ENCODE measurements at places on chromosomes 4 and X. TPM values are rescaled to one million over a fixed set of nuclear protein-coding genes. Genes with fewer than 3 reads are reported as not detected.

DNA sequence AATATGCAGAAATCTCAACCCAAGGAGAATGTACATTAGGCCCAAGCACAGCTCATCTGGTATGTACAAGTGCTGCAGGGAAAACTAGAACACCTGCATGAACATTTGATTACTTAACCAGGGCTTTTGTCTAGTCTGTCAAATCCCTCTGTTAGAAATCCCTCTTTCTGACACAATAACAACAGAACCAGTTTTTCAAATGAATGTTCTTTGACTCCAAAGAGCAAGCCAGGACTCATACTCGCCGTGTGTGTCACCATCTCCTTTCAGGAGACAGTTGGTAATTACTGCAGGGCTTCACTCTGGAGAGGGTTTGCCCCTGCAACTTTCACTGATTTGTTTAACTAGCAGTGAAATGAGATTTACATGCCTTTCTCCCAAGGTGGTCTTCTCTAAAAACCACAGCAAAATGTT is 143.0 kb upstream of the FAM241A start:
- no peak for DNase-seq

DNA sequence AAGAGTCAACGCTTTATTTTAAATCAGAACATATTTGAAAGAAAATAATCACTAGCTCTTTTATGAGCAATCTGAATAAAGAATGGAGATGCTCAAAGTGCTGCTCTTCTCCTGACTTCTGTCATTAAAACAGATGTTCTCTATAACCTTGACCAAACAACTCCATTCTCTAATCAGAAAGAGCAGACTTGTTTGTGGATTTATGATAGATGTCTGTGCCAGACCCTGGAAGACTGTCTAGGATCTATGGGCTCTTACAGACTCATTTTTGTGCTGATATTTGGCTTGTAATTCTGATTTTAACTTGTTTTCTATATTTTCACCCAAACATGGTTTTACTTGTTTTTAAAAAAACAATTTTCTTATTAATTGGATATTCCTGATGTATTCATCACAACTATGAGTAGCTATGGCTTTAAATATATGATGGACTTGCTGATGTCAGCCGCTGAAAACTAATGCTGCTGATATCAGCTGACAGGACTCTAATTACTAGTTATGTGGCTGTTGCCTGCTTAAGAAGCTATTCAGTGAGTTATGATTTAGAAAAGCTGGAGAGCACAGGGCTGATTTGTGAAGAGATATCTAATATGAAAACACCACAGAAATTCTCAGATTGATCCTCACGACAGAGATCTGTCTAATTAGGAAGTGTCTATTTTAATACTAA is 31.6 kb upstream of the MAML3 start:
- no peak for DNase-seq

- DNase-seq, result peak; percentile 62
Measured at GRCh38 chr4:146029939-146030710, 91.5 kb upstream of the ZNF827 start.

DNA sequence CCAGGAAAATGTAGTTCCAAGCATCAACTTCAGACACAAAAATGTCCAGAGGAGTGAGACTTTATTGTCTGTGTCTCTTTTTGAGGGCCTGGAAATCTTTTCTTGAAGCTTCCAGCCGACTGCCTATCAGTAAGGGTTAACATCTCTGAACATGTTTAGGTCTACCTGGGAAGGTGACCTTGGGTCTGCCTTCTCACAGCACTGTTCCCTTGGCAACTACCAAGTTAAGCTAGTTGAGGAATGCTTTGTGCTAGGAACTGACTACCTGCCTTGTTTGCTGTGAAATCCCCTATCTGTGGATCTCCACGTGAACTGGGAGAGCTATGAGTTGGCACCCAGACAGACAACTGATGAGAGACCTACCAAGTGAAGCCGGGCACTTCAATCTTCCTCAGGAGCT is 81.6 kb downstream of the PPEF2 start:
- no peak for DNase-seq

- no peak for DNase-seq
Measured at GRCh38 chrX:1484638-1485019, 31.9 kb upstream of the ASMTL start.

GRCh38 chr4:32002037-32002747 is 1282.0 kb downstream of the PCDH7 start:
- DNase-seq, result no peak

DNA sequence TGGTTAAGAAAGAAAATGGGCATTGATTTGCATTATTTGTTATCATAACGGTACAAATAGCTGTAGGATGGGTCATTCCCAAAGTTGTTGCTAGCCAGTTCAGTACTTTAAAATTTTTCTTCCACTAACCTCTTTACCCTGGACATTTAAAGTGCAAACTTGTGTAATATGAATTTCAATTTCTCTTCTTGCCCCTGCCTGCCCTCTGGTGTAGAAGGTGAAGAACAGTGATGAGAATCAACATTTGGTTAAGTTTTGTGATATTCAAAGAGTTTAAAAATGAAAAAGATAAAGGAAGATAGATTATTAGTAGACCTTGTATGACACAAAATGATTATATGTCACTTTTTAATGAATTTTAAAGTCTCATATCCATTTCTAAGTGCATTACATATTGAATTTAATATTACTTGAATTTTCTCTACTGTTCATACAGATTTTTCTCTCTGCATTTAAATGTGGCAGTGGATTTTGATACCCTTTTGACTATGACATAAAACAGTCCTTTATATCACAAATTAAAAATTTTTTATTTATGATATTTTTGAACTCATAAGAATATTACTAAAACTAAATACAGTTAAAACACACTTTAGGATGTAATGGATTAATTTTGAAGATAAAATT is 337.7 kb downstream of the BMPR1B start:
- DNase-seq, result no peak

DNA sequence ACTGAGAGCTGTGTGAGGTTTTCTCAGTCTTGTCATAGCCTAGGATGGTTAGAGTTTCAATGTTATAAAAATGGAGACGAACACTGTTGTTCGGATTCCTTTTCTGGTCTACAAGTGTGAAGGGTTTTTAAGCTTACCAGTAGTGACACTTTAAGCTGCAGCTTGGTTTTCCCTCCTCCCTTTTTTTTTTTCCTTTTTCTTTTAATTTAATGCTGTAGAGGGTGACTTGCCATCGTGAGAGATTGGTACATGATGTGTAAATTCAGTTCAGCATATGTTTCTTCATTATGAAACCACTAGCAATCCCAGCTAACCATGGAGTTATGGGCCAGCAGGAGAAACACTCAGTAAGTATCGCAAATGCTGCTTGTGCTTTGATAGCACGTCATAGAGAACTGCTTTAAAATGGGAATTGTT is 165.0 kb downstream of the RAPGEF2 start:
- DNase-seq, result no peak

DNA sequence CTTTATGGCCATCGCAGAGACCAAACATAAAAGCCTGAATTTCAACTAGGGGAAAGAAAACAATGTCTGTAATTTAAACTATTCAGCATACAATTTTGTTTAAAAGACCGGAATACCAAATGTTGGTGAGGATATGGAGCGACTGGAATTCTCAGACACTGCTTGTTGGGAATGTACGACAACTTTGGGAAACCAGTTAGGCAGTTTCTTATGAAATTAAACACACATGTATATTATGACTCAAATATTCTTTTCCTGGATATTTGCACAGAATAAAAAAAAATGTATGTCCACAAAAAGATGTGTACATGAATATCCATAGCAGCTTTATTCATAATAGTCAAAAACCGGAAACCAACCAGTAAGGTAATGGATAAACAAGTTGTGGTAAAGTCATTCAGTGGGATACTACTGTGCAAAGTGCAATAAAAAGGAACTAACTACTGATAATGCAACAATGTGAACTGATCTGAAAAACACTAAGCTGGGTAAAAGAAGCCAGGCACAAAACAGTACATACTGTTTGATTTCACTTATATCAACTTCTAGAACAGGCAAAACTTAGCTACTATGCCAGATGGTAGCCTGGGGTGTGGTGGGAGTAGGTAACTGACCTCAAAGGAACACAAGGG is 152.7 kb upstream of the FTHL17 start:
- DNase-seq, result no peak

DNA sequence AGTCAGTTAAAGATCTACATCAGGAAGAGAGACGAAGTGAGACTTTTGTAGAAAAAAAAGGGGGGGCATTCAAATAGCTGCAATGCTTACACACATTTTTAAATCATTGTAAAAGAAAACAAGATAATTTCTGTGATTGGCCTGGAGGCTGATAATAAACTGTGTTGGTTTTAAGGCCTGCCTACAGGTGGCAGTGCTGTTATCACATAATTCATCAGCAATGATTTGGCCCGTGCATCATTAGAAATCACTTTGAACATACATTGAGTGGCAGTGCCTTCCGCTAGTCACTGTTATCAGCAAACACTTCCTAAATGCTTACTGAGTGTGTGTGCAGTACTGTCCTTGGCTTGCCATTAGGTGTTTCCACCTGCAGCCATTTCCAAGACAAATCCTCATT is 831.9 kb downstream of the TRIML1 start:
- DNase-seq, result no peak

- DNase-seq, result no peak
Measured at GRCh38 chrX:68574240-68574639, 73.2 kb upstream of the STARD8 start.

GRCh38 chrX:103789004-103789403 is 12.4 kb downstream of the PLP1 start:
- no peak for DNase-seq

DNA sequence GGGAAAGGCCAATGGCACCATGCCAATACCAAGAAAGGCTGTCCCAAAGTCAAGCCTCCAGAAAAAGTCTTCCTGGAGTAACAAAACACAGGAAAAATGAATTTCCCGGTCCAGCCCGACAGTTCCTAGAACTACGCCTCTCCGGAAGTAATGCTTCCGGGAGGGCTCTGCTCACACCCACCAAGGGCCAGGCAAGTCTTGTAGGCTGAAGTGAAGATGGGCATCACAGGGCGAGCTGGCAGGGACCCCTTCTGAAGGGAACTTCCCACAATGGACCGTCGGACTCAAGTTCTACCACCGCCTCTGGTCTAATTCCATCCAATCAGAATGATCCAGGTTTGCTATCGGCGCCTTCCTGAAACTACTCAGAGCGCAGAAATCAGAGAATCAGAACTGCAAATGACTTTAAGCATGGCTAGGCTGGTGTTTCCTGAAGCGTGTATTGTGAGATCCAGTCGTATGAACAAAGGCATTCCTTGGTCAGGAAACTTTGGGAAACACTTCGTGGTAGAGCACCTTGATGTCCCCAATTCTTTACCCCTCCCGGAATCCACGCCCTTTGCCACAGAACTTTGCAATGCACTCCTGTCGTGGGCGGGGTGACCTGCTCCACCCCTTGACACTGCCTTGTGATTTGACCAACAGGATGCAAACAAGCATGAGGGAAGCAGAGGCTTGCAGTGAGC is 127.8 kb downstream of the BCOR start:
- DNase-seq, result no peak

DNA sequence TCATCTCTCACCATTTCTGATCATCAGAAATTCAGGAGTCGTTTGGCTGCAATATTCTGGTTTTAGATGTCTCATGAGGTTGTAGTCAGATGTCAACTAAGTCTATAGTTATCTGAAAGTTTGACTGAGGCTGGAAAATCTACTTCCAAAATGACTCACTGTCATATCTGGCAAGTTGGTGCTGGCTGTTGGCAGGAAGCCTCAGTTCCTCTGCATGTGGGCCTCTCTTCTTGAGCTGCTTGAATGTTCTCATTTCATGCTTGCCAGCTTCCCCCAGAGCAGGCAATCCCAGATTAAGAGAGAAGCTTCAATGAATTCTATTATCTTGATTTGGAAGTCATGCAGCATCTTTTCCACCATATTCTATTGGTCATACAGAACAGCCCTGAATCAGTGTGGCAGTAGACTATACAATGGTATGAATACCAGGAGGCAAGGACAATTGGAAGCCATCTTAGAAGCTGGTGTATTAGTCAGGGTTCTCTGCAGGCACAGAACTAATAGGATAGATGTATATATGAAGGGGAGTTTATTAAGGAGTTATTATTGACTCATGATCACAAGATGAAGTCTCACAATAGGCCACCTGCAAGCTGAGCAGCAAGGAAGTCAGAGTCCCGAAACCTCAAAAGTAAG is 46.8 kb upstream of the ELF2 start:
- no peak for DNase-seq

DNA sequence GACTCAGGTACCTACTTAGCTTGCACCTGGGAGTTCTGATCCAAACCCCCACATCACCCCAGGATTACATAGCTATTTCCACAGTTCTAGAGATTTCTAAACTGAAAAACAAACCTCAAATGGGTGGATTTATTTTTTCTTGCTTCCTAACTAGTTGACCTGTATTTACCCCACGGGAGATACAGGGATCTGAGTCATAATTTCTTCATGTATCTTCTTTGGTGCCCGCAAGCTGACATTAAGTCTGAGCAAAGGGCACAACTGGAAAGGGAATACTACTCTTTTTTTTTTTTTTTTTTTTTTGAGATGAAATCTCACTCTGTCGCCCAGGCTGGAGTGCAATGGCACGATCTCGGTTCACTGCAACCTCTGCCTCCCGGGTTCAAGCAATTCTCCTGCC is 10.0 kb upstream of the ELOVL6 start:
- no peak for DNase-seq

- no peak for DNase-seq
Measured at GRCh38 chrX:22950269-22951266, 49.2 kb upstream of the DDX53 start.

- DNase-seq, result no peak
Measured at GRCh38 chr4:48739560-48740019, 40.5 kb downstream of the FRYL start.

DNA sequence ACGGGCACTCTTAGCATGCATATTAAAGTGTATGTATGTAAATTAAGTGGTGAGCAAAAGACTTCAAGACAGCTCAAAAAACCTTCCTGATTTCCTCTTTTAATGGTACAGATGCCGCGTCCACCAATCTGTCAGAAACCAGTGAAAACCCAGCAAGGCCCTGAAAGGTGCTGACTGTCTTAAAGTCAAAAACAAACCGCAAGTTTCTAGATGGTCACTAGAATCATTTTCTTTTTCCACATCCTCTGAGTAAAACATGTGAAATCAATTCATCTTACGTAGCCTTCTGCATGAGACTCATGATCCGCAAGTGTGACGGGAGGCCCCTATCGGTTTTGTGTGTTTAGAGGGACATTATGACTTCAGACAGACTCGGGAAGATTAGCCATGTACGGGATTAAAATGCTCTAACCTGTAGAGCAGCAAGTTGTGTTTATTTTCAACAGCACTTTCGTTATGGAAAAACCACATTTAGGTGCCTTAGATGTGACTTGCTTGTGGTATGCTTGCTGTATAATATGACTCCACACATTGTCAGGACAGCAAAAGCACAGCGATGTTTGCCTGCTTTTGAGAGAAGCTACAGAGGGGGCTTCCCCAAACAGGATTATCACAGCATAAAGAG is 88.2 kb upstream of the STS start:
- no peak for DNase-seq

GRCh38 chr4:8731364-8731763 is 138.8 kb downstream of the CPZ start:
- DNase-seq, result no peak

Gene MAGEB17
- total RNA-seq, result not detected

Gene ACE2
- total RNA-seq, result 19.3 TPM

Gene TMPRSS11B
- not detected for total RNA-seq

All from left colon (tissue), 2 donors.